ENCODE measurements at places on chromosomes 11 and 22.

- no peak for DNase-seq
Observed at GRCh38 chr11:118247041-118247440, 5.1 kb downstream of the MPZL3 start.

GRCh38 chr22:38781033-38781432, 12.9 kb downstream of the DNAL4 start:
- DNase-seq, result no peak

GRCh38 chr11:71200172-71200716, 52.1 kb downstream of the SHANK2 start:
- no peak for DNase-seq

- no peak for DNase-seq
Observed at GRCh38 chr22:48444320-48445112, 1383.2 kb downstream of the BRD1 start.

- no peak for DNase-seq
Observed at GRCh38 chr22:43529461-43529860, 117.6 kb downstream of the MPPED1 start.
